ENCODE measurements at places on chromosomes 4 and X.

DNA sequence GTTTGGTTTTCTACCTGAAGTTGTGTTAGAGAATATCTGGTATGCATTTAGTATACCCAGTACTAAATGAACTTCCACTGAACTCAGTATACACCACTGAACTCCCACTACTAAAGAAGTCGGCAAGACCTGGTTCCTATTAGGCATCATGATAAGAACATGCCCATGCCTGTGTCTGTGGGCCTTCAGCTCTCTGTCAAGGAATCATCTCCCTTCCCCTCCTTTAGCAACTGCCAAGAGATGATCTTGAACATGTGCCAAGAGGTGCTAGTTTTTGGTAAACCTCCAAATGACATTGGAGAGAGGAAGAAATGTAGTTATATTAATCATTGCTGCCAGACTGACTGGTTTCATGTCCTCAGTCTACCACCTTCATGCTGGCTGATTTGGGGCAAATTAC, 113.2 kb downstream of the ATP10D start:
- DNase-seq, result no peak

- DNase-seq, result peak; percentile 0
These were observed 105.0 kb upstream of the NR0B1 start for GRCh38 chrX:30414144-30414543.

GRCh38 chr4:33751050-33751449, 2493.3 kb downstream of the ARAP2 start:
- DNase-seq, result no peak

- no peak for DNase-seq
These were observed 327.8 kb upstream of the HAND2 start for GRCh38 chr4:173857828-173858227.

DNA sequence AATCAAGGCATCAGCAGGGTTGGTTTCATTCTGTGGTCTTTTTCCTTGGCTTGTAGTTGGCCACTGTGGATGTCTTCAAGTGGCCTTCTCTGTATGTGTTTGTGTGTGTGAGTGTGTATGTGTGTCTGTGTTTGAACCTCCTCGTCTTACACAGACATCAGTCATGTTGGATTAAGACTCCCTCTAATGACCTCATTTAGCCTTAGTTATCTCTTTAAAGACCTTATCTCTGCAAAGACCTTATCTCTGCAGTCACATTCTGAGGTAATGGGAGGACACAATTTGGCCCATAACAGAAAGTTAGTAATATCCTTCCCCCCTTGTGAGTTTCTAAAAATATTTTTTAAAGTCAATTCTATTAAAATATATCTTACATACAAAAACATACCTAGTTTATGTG, 126.7 kb downstream of the EMCN start:
- no peak for DNase-seq

- no peak for DNase-seq
These were observed 9.3 kb upstream of the SAT1 start for GRCh38 chrX:23773601-23774175.

- DNase-seq, result no peak
These were observed 32.3 kb downstream of the CHRNA9 start for GRCh38 chr4:40367451-40367850.

- no peak for DNase-seq
These were observed 148.6 kb upstream of the CNKSR2 start for GRCh38 chrX:21225643-21226042.

DNA sequence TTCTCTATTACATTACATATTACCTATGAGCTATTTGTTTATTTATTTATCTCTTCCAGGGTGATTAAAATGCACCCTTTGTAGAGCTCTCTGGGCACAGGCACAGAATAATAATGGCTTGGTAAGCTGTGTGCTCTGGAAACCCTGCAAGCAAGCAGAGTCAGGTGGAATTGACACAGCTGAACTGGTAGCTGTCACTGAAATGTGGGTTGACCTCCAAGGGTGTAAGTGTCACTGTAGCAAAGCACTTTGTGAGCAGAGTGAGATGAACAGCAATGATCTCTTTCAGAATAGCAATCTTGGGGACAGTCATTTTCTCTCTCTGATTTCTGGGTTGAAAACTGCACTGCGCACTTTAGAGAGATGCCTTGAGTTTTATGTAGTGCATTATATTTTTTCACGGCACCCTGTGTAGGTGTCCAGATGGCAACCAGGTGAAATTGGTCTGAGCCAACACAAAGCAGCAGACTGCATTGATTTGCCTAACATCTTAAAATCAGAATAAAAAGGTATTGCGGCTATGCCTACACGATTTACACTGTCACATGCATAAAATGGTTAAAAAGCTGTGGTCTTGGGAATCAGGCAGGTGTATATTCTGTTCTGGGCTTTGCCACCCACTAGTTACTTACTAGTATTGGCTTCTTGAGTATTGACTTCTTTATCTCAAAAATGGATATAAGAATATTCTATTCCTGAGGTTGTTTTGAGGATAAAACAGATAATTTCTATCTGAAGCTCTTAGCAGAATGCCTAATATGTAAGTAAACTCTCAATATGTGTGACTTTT, 450.3 kb downstream of the RAPGEF2 start:
- no peak for DNase-seq

- DNase-seq, result no peak
These were observed 2.2 kb upstream of the HTR2C start for GRCh38 chrX:114581528-114582263.

DNA sequence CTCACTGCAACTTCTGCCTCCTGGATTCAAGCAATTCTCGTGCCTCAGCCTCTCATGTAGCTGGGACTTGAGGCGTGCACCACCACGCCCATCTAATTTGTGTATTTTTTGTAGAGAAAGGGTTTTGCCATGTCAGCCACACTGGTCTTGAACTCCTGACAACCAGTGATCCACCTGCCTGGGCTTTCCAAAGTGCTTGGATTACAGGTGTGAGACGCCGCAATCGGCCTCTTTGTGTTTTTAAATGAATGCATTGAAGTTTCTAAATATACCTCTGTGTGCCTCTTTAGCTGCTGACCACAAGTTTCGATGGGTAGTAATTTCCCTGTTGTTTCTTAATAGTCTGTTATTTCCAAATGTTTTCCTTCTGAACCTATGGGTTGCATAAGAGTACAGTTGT, 765.3 kb upstream of the GRIA3 start:
- no peak for DNase-seq

GRCh38 chr4:18021720-18022571, at the start of gene LCORL:
Gene LCORL, minus strand, starts transcription at chr4:18021755. Its CDS starts 4 bp downstream, at chr4:18021751.
- peak; percentile 86 for DNase-seq

DNA sequence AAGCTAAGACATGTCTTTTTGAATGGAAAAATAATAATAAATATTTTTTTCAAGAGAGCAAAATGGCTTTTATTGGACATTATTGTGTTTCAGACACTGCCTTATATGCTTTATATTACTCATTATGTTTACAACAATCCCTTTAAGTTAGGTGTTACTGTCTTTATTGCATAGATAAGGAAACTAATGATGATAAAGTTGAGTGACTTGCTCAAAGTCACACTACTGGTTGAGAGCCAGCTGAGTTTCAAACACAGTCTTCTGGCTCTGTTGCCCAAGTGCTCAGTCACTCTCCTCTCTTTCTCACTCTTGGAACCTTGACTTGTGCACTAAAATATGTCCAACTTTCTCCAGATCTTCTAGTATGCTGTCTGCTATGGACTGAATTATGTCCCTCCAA, 71.5 kb upstream of the SLC39A8 start:
- no peak for DNase-seq

- DNase-seq, result no peak
These were observed 47.4 kb downstream of the NOP14 start for GRCh38 chr4:2915789-2916188.

GRCh38 chrX:105136786-105137185, 83.7 kb downstream of the TEX13A start:
- DNase-seq, result no peak

- DNase-seq, result no peak
These were observed 48.0 kb downstream of the ETNPPL start for GRCh38 chr4:108714880-108715279.

DNA sequence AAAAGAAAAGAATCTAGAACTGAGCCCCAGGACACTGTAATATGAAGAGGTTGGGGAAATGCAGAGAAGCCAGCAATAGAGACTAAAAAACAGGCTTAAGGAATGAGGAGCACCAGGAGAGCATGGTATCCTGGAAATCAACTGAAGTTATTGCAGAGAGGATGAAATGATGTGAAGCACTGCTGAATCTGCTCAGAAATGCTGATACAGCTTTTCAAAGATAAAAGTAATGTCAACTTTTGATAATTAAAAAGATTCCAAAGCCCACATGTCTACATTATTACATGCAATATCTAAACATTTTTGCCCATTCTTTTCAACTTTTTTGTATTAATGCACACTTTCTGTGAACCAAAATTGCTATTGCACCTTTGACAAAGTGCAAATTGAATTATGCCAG, 718.4 kb downstream of the ADGRL3 start:
- DNase-seq, result no peak

GRCh38 chr4:133154725-133155124, 5.6 kb downstream of the PCDH10 start:
- no peak for DNase-seq

DNA sequence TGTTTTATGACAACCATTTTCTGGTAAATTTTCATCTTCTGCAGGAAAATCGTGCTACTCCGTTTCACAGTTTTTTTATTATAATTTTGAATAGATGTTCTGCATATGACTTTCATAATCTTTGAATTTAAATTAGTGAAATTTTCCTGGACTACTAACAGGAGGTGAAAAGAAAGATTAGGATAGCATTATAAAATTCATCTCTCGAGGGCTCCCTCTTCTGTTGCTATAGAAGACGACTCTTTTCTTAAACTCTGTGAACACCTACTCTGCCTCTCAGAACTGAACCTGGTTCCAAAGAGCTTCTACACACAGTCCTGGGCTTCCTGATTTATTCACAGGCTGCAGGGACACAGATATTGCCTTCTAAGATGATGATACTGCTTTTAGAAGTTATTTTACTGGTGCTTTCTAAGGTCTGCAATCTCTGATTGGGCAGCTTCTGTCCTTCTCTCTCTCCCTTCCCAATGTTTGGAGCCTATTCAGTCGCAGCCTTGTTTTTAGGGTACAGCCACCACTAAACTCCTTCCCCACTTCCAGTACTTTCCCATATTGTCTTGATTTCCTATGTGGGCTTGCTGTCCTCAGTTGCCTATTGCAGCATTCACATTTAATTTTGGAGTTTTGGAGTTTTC, 10.1 kb upstream of the SAP30 start:
- DNase-seq, result no peak

DNA sequence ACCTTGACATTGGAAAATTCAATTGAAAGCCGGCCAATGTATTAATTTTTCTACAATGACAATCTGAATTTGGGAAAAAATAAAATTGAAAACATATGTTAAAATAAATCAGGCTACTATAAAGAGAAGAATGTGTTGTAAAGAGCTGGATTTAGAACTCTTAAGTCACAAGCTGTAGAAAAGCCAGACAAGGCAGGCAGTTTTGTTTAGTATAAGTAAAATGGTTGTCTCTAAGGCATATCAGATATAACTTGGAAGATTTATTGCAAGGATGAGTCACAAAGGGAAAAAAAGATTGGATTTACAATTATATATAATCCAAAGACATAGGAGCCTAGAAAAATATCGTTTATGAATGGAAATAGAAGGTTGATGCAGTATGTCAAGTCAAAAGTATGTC, 549.1 kb upstream of the EPHA5 start:
- DNase-seq, result no peak

- no peak for DNase-seq
These were observed 18.2 kb downstream of the PTTG2 start for GRCh38 chr4:37978248-37978924.

DNA sequence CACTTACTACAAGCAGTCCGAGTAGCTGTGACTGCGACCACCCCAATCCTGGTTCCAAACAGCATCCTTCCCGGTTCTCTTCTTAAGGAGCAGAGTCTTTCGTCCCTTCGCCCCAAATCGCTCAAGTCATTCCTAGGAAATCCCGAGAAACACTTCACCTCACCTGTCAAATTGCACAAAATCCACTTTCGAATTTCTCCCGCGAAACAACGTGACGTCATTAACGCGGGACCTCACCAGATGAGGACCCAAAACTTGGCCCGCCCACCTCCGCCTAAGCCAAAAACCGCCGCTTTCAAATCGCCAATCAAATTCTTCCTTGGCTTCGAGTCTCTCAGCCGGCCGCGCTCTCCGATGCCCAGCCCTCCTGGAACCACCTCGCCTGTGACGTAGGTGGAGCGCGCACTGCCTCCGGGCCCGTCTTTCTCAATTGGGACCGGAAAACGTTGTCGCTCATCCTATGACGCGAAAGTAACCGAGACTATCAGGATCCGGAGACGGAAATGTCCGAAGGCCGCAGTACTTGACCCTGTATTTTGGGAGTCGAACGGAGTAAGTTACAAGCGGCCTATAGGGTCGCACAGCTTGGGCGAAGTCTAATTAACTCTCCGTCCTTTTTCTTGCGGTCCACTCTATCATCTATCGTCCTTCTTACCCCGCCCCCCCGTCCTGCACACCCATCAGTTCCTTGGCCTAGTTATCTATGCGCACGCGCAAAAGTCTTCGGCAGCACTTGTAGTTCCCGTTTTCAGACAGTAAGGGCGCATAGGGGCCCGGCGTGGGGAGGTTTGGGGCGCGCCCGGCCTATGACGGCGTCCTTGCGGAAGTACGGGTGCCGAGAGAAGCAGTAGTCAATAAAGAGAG, at the start of the genes LARP7 and ZGRF1:
Gene LARP7 (plus strand): TSS at position 456 of the 864 bp plus-strand sequence. CDS start 7,527 bp downstream, outside the sequence.
Gene ZGRF1 (minus strand): TSS at position 222 of the 864 bp plus-strand sequence. CDS start 3,733 bp downstream, outside the sequence.
- DNase-seq, result peak; percentile 88

DNA sequence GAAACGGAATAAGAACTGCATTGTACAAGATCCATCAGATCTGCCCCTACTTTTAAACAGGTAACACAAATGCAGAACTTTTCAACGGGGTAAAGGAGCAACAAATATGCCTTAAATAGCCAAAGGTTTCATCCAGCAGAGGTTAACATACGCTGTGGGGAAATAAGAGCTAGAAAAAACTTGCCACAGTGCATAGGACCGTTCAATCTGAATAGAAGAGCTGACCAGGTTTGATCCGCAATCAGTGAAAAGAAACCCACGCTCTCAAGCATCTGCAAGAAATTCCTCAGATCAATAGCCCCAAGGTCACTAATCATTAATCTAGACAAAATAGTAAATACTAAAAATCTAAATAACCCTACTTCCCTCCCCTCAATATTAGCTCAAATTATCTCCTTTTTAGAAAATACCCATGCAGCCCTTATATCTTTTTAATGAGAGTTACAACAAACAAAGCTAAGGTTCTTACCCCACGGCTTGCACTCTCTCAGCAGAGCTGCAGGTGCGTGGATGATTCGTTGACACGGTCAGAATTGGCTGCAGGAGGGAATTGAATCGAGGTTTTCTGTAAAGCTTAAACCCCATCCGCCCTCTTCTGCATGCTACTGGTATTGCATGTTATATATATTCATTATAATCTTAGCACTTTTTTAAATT, at the start of gene TLR10:
Gene TLR10 (minus strand): TSS at position 539 of the 657 bp plus-strand sequence. CDS start 7,400 bp downstream, outside the sequence.
- DNase-seq, result peak; percentile 12

- no peak for DNase-seq
These were observed 33.2 kb upstream of the BMP15 start for GRCh38 chrX:50877310-50877709.

- DNase-seq, result no peak
These were observed 4.9 kb upstream of the PPEF1 start for GRCh38 chrX:18702362-18703195.

DNA sequence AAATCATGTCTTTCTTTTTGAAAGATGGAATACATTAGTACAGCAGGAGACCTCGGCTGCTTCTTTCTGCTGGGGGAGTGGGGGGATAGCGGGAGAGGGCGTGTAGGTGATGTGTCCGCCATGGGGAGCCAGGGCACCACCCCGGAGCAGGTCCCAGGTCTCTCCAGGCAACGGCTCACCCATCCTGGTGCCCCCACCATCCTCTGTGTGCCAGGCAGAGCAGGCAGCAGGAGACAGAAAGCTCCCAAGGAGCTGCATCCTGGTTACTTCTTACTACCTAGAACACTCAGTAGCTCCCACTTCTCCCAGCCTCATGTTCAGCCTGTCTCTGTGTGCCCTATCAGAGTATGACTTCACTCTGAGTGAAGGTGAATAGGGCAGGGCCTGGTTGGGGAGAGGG, 23.6 kb downstream of the TNIP2 start:
- no peak for DNase-seq

GRCh38 chr4:146165840-146166239, 9.7 kb upstream of the LSM6 start:
- DNase-seq, result no peak

Data from NCI-H510A (cell line).